SHP77 (cell line): ENCODE measurements at places on chromosomes 4 and X.
A peak's percentile ranks its signal among the peaks of the same experiment; 100 is the strongest.

- DNase-seq = no peak
Observed at GRCh38 chr4:152709675-152710438, 30.1 kb upstream of the TMEM154 start.

DNA sequence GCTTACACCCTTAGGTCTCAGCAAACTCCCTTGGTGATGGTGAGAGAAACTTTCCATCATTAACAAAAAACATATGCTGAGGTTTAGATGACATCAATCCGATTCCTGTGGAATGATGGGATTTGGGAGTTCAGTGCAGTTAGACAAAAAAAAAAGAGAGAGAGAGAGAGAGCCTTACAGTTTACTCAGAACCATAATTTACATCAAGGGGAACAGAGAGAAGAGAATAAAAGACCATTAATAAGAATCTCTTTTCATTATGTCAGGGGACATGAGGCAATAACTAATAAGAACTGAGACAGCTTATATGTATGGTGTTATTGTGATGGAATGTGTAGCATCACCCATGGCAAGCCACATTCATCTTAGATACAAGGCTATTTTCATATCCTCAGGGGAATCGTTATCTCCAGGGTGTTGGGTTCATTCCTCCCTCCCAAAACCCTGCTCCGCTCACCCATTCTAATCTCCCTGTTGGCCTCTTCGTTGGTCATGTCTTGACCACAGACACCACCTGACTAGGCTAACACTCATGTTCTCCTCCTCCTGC is 175.7 kb upstream of the MXRA5 start:
- no peak for DNase-seq

- no peak for DNase-seq
Observed at GRCh38 chr4:102411408-102411807, 66.1 kb upstream of the SLC39A8 start.

- no peak for DNase-seq
Observed at GRCh38 chrX:130952266-130953043, 49.4 kb upstream of the ENOX2 start.

- DNase-seq = no peak
Observed at GRCh38 chr4:74583089-74583700, 138.3 kb downstream of the AREG start.

DNA sequence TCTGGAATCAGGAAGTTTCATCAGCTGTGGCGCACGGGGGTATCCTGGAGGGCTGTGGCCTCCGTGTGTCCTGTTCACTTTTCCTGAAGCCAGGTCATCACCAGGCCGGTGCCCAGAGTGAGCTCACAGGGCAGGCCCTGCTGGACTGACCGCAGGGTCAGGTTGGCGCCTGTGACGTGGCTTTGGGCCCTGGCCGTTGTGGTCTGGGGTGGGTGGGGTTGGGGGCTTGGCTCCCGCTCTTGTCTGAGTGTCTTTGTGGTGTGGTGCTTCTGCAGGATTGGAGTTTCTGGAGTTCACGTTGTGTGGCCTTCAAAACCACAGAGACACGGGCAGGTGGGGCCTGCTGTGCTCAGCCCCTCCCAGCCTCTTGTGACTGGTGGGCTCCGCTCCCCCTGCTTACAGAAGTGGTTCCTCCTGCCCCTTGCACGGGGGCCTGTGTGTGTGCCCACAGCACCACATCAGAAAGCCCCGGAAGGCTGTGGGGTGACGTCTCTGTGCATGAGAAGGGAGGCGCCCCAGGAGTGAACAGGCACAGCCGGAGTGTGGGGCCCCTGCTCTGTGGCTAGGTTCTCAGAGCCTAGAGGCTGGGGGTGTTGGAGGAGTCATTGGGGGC is 9.5 kb downstream of the RGS12 start:
- DNase-seq = no peak

- DNase-seq = no peak
Observed at GRCh38 chrX:115582616-115583495, 21.9 kb downstream of the PLS3 start.

DNA sequence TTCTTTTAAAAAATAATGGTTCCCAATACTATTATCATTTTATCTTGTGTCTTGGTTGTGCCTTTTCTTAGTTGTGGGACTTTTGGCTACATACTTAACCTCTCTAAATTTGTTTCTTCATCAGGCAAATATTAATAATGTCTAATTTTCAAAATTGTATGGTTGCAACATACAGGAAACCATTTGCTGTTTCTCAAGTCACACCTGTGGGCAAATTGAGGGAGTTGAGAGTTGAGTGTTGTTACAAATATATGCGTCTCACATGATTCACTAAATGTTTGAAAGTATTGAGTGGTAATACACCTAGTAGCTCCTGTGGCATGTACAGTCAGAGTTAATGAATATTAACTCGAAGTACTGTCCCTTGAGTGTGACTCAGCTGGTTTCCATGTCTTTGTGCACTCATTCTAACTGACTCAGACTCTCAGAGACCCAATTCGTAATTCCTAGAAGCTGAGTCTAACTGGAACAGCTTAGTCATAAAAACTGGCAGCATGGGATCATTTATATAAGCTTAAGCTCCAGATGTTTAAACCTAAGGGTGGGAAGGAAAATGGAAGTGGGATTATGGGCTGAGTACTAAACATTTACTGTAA is 802.4 kb downstream of the TRIML1 start:
- no peak for DNase-seq

DNA sequence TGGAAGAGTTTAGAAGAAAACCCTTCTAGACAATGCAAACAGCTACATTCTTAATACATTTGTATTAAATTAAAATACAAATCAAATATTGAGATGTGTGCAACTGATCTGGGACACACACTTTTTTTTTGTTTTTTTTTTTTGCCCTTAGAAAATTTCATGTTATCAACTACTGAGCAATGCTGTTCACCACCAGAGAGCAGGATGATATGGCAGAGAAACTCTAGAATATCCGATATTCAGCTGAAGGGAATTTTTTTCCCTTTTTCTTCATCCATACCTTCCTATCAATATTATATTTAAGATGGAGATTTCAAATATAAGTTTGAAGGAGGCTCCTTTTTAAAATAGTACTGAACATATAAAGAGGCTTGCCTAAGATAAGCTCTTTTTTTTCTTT is 1.0 kb downstream of the NDST3 start:
- DNase-seq = no peak

- no peak for DNase-seq
Observed at GRCh38 chrX:154828016-154828408, 6.5 kb downstream of the SMIM9 start.

- no peak for DNase-seq
Observed at GRCh38 chr4:164193676-164194075, 560.3 kb upstream of the SMIM31 start.

DNA sequence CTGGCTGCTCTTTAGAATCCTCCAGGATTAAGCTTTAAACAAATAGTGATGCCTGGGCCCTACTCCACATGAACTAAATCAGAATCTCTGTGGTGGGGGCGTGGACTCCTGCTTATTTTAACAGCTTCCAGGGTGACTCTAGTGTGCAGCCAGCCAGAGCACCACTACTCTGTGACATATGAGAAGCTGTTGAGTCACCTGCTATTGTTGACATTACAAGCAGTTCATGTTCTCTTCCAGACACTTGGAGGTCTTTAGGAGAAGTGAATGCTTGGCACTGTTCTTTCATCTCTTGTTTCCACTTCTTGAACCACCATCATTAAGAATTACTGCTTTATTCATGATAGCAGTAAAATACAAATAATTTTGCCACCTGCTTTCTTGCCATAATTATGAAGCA is 426 bp upstream of the C4orf51 start:
- peak; percentile 92 for DNase-seq

DNA sequence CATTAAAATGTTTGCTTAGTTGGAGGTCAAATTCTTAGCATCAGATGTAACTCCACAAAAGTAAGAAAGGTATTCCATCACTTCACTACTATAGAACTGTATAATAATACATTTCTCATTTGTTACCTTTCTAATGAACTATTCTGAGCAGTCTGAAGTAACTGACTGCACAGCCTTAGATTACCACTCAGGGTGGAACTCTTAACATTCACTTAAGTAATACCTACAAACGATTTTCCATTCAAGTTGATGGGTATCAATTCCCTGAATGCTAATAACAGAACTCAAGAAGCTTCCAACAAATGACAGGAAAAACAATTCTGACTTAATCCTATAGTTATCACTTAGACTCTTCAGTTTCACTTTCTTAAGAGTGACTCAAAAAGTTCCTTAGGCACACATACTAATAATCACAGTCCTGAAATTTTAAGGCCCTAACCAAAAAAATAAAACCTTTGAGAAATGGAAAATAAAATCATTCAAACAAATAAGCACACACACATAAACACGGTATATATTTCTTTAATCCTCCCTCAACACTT is 20.9 kb downstream of the HNRNPD start:
- no peak for DNase-seq

DNA sequence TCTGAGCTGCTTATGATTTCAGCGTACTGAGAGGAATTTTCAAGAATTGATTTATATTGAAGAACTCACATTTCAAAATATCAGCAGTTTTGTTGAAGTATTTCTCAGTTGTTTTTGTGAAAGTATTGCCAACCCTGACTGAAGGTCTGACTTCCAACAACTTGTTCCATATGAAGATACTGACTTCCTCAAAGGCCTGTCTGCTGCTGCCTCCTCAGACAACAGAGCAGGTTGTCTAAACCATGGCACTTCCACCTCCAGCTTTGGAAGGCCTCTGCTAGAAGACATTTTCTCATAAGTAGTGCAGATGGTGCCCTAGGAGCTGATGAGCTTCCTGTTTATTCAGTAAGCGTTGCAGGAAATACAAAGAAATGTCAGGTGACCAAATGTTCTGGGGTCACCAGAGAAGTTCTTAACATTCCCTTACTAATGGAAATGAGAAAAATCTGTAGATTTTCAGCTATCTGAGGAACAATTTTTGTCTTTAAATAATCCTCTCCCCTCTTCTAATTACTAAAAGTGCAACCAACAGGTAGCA is 28.8 kb downstream of the FGF2 start:
- no peak for DNase-seq

GRCh38 chr4:187618701-187619281 is 376.8 kb upstream of the ZFP42 start:
- DNase-seq = peak; percentile 9

DNA sequence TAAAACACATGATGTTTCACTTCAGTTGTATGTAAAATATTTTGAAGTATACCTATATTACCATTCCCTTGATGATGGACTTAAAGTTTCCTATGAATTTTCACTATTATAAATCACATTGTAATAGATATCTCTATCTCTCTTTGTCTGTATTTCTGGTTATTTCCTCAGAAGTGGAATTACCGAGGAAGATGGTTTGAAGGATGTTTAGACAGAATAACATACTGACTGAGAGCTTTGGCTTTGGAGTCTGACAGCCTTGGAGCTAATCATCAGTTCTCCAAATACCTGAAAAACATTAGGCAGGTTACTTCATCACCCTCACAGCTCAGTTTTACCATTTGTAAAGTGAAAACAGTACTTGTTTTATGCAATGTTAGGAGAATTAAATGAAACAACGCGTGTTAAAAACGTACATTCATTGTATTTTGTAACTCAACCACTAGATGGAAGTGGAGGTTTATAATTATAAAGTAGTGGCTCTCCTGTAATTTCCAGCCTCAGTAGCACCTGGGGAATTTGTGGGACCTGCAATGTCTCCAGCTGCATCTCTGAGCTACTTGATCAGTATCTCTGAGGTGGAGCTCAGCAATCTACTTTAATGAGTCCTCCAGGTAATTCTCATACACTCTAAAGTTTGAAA is 14.3 kb downstream of the JCHAIN start:
- DNase-seq = peak; percentile 15
